ENCODE measurements at places on chromosomes 16 and 17. TPM values are rescaled to one million over a fixed set of nuclear protein-coding genes. Genes with fewer than 3 reads are reported as not detected.

DNA sequence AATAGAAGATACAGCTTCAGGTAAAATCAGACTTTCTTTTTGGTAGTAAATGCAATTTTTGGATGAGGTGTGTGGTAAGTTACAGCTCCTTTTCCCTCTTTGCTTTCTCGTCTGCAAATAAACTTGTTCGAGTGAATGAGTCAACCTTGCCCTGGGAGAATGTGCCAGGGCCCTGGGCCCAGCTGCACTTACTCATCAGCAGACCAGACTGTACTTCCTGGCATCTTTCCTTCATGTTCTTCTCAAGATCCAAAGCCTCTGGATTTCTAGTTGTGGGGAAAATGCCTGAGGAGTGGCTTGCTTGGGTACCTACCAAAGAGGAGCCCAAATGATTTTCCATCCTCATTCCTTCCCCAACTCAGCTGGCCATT lies 5.4 kb upstream of the G6PC1 start:
- DNase-seq, result peak; percentile 78

- DNase-seq, result no peak
Observed at GRCh38 chr16:1961651-1962067, 2.3 kb downstream of the NDUFB10 start.

The PGAP6 gene
- total RNA-seq, result 33.8 TPM

The HOXB6 gene
- total RNA-seq, result 0.66 TPM

The CFAP119 gene
- total RNA-seq, result 0.69 TPM

DNA sequence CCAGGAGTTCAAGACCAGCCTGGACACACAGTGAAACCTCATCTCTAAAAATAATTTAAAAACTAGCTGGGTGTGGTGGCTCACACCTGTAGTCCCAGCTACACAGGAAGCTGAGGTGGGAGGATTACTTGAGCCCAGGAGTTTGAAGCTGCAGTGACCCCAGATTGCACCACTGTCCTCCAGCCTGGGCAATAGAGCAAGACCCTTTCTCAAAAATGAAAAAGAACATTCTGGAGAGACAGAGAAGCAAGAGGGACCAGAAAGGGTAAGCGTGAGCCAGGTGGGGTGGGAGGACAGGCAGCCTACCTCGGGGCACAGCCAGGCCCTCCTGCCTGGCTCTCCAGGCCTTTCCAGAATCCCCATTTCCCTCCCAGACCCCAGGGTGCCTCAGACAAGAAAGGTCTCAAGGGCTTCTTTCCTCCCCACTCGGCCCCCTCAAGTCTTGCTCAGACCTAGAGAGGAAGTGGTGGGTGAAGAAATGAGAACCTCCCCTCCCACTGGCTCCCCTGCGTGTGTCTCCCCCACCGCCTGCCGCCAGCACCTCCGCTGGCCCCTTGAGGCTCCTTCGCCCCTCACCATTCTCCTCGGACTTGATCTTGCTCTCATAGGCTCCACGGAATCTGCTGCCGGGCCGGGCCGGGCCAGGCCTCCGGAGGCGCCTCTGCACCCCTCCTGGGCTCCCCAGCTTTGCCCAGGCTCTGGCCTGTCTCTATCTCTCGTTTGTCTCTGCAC lies 503 bp downstream of the C16orf54 start:
- DNase-seq, result no peak

DNA sequence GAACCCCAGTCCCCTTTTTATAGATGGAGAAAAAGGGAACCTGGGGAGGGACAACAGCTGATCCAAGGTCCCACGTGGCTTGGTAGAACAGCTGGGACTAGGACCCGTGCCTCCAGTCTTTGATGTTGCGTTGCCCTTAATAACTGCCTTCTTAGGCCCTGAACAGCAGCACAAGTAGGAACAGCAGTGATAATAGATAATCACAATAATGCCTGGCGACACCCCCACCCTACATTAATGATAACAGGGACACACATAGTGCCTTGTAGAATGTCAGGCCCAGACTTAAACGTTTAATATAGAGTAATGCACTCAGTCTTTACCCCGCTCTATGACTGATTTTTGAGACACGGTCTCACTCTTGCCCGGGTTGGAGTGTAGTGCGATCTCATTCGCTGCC lies 96.4 kb downstream of the ABCC6 start:
- no peak for DNase-seq

The DNAI2 gene
- not detected for total RNA-seq

DNA sequence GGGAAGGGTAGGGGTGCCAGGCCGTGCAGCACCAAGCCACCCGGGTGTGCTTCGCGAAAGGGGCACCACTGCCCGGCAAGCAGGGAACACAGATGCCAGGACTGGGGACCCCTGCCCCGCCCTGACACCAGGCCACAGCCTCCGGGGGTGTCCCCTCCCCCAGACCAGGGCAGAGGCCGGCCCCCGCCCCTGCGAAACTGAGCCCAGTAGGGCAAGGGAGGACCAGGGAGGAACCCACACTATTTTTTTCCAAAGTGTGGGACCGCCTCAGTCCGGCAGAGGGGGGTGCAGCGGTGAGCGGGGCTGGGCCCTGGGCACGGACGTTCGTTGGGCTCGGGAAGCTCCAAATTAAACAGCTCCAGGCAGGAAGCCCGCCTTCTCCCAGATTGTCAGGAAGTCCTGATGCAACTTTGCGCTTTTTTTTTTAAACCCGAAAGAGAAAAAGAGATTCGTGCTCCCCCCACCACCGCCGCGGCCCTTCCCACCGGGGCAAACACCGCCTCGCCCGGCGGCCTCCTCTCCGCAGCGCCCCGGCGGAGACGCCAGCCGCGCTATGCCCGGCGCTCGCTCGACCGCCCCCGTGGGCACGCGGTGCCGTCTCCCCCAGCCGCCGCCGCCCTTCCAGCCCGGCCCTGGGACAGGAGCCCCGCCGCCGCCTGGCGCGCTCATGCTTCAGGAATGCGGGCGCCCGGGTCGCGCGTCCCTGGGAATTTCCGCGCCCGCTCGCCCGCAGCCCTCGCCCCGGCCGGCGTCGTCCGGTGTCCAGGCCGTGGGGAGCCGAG lies 755 bp downstream of the PIEZO1 start:
- peak; percentile 77 for DNase-seq

- DNase-seq, result no peak
Observed at GRCh38 chr16:25063102-25063501, 47.9 kb upstream of the ARHGAP17 start.

DNA sequence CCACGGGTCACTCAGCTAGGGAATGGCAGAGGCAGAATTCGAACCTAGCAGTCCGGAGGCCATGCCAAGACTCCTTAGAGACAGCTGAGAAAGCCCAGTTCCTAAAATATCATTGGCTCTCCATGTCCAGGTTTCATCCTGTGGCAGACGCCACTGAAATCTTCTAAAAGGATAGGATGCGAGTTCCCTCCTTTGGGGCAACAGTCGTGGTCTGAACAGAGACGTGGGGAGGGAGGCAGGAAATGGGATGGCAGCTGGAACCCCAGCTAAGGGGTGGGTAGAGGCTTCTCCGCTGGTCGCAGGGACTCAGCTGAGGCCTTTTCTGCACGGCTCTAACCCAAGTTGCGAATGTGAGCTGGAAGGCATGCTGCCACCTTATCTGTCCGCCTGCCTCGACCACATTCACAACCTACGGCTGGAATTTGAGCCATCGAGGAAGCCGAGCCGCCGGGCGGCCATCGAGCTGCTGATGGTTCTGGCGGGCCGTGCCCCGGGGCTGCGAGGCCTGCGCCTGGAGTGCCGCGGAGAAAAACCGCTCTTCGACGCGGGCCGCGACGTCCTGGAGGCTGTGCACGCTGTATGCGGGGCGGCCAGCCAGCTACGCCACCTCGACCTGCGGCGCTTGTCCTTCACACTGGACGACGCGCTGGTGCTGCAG lies 1.9 kb upstream of the HSF4 start:
- peak; percentile 38 for DNase-seq

The EVI2A gene
- 1.6 TPM for total RNA-seq

The SUZ12 gene
- 9.1 TPM for total RNA-seq

- DNase-seq, result no peak
Observed at GRCh38 chr16:74462361-74462760, 41.1 kb upstream of the CLEC18B start.

The SOX9 gene
- total RNA-seq, result 2.1 TPM

DNA sequence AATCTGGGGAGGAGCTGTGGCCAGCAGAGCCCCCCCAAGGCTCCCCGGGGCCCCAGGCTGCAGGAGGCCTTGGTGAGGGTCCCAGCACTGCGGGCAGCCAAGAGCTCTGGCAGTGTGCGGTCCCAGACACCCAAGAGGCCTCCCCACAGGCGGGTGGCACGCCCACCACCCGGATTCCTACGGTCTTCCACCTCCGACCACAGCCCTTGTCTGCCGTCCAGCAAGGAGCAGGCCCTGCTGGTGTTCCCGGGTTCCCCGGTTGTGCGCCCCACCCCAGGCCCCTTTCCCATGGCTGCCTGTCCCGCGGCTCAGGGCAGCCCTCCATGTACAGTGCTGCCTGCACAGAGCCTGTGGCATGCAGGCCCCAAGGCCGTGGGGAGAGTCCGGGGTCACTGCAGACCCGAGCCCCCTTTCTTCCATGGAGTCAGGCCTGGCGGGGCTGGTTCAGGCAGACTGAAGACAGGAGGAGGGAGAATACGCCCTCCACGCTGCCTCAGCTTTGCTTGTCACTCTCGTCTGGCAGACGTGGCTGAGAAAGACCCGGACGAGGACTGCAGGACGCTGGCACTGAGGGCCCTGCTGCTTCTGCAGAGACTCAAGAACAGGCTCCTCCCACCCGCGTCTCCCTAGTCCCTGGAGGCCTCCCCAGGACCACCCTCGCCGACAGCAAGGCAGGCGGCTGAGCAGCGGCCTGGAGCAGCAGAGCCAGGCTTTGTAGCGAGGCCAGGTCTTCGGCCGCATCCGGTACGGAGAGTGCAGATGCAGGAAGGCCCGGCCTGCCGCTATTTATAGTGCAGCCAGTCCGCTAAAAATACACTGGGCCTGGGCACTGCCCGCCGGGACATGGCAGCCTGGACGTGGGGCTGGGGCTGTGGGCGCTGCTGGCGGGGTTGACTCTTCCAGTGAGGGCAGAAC lies 16.4 kb downstream of the TELO2 start:
- peak; percentile 68 for DNase-seq

The TANC2 gene
- 12.4 TPM for total RNA-seq

- no peak for DNase-seq
Observed at GRCh38 chr17:59416184-59416583, 84.7 kb downstream of the YPEL2 start.

- DNase-seq, result peak; percentile 91
Observed at GRCh38 chr17:7922845-7923628, 6.6 kb downstream of the KCNAB3 start.

The SLC6A2 gene
- not detected for total RNA-seq

- DNase-seq, result no peak
Observed at GRCh38 chr17:40615841-40616476, 31.7 kb downstream of the SMARCE1 start.

DNA sequence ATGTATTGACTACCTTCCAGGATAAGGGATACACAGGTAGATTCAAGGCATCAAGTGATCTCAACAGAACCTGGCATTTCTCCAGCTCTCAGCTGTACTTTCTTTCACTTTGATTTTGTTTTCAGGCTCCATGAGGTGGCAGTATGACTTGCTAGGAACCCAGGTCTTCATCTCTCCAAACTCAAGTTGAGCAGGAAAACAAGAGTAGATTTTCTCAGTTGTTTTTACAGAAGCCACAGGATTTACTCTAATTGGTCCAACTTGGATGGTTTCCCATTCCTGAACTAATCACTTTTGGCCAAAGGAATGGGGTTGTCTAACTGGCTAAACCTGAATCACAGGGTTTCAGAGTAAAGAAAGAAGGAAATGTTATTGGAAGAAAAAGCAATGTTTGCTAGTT lies 146.6 kb downstream of the TRIM37 start:
- no peak for DNase-seq

- no peak for DNase-seq
Observed at GRCh38 chr17:1915889-1916288, 86.1 kb downstream of the RPA1 start.

DNA sequence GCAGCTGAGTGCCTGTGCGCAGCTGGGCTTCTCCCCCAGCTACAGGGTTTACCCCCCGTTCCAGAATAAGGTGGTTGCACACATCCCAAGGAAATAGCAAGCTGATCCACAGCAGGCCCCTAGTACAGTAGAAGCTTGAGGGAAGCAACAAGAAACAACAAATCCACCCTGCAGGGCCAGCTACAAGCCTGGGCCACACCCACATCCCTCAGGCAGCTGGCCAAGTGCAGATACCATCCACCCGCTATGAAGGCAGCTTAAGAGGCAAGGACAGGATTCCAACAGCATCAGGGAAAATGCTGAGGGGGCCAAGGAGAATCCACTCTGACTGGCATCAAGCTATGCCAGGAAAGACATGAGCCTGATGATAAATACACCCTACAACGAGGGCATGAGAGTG lies 66.9 kb upstream of the RCVRN start:
- peak; percentile 72 for DNase-seq

The LRRC59 gene
- total RNA-seq, result 15.9 TPM

DNA sequence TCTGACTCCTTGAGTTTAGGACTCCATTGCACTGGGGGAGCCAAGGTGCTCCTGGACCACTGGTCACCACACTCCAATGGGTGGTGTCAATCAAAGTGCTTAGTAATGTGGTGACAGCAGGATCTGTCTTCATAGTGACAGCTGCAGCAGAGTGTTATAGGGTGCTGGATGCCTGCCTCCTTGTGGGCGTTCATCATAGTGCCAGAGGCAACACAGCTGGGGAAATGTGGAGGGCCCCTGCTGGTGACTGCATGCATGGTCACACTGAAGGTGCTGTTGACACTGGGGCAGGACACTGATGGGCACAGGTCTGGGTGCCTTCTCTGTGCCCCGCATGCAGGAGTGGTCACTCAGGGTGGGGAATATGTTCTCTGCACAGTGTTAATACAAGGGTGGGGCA lies 177.5 kb upstream of the CDH8 start:
- DNase-seq, result no peak

GRCh38 chr16:50899951-50900350 lies 158.1 kb downstream of the CYLD start:
- DNase-seq, result no peak

DNA sequence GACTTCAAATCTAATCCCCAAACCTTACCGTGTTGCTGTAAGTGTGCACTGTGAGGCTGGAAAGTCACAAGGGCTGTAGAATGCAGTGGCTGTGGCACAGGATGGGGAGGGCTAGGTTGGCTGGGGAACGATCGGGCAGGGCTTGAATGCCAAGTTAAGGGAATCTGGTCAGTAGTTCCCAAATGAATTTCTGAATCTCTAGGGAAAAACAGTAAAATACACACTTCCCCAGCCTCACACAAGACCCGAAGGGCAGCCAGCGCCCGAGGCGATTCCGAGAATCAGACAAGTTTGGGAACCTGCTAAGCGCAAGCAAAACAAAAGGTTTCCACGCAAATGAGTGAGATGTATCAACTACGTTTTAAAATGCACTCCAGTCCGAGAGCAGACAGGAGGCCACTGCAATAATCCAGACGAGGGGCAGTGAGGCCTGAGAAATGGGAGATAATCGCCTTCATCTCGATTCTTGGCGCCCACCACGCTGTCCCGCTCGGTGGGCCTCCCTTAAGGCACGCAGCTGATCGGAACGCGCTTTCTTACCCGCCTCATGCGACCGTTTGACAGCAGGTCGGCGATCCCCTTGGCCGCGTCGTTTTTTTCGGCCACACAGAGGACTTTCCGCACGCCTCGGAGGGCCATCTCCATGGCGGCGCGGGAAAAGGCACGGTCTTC lies 599 bp downstream of the TOP3A start:
- no peak for DNase-seq

GRCh38 chr17:70642059-70642458 lies 472.7 kb downstream of the KCNJ2 start:
- no peak for DNase-seq

GRCh38 chr17:67456889-67457288 lies 79.8 kb downstream of the PITPNC1 start:
- no peak for DNase-seq
